ENCODE measurements at places on chromosomes 6 and 20.

DNA sequence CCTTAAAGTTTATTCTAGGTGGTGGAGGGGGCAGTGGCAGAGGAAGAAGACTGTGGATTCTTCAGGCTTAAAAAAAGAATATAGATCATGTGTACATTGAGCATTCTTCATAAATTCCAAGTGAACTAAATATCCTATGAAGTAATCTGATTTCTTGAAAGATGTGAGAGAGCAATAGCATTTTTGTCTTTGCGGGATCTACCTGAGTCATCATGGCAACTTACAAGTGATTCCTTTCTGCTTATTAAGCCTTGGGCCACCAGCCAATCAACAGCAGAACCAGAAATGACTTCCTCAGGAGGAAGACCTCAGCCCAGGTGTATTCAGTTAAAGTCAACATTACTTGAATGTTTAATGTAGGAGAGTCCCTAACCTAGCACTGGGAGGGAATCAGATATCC lies 756.9 kb downstream of the TFAP2A start:
- DNase-seq, result no peak

DNA sequence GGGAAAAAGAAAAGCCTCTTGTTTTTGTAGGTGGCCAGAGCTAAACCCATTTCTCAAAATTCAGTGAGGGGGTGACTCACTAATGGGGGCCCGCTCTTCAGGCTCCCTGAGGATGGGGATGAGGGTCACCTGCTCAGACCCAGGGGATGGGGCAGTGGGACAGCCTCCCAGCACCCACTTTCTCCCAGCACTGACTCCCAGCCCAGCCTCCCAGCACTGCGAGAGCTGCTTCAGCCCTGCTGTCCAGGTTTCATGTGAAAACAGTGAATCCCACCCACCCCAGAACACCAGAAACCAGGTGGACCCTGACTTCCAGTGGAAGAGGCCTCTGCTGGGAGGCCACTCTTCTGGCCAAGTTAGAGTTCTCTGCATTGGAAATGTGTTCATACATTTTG lies 362.6 kb downstream of the CDH4 start:
- DNase-seq, result no peak

GRCh38 chr6:158754738-158755137 lies 64.4 kb downstream of the EZR start:
- DNase-seq, result no peak

DNA sequence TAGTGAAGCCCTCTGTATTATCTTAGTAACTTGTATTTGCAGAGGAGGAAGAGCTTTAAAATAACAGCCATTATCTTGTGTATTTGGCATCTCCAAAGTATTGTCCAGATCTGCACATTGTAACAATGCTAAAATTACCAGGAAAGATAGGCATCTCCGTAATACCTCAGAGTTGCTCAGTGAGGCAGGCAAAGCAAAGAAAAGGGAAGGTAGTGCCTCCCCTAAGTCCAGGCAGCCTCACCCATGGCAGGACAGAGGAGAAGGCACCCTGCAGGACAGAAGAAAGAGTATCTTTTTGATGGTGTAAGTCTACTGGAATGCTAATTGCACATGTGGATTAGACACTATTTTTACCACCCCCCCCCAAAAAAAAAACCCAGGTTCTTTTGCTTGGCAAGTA lies 13.6 kb upstream of the SSTR4 start:
- no peak for DNase-seq

DNA sequence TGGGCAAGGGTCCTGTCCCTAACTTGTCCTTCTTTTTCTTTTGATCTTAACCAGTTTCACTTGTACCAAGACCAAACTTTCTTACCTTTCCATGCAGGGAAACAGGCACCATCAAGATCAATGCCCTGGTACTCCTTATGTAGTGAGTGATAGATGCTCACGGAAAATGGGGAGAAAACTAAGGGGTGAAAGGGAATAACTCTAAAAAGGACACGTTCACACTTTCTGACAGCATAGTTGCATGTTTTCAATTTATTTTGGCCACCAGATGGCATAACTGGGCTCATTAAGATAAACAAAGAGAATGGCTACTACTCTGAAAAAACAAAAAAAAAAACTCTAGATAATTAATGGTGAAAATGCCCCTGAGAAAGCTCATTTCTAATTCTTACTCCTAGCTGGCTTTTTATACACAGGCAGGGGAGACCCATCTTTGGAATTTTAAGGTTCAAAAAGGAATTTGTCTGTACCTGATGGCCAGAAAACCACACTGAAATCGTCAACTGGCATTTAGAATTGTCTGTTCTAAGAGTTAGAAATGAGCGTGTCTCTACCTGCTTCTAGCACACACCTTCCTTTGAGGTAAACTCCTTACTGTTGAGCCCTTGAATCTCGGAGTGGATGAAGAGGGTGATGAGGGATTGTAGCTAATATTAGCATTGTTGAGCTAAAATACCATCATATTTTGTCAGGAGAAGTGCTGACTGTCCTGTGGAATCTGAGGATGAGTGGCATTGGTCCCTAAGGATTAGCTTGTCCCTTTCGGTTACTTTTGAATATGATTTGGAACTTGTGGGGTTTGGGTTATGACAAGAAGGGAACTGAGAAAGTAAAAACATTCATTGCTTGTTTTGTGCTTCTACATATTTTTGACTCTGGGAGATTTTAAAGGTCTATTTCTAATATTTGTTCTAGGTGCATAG lies 62.2 kb upstream of the DDR1 start:
- DNase-seq, result no peak

DNA sequence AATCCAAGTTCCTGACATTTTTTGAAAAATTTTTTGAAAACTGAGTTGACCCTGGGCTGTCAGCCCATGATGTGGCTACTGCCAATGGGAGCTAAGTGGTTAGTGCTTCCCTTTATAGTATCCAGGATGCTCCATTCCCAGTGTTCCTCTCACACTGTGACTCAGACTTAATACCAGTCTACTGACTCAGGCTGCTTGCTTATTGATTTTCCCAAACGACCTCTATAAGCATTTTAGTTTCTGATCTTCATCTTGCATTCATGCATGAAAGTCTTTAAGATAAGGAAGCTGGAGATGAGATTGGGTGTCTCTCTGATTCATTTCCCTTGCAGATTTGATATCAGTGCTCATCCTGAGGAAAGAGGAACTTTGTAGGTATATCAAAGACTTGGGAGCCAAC lies 560.0 kb downstream of the TBC1D32 start:
- no peak for DNase-seq

Measured in T47D (cell line).